ENCODE measurements at places on chromosomes 5 and 9.
A peak's percentile ranks its signal among the peaks of the same experiment; 100 is the strongest.

DNA sequence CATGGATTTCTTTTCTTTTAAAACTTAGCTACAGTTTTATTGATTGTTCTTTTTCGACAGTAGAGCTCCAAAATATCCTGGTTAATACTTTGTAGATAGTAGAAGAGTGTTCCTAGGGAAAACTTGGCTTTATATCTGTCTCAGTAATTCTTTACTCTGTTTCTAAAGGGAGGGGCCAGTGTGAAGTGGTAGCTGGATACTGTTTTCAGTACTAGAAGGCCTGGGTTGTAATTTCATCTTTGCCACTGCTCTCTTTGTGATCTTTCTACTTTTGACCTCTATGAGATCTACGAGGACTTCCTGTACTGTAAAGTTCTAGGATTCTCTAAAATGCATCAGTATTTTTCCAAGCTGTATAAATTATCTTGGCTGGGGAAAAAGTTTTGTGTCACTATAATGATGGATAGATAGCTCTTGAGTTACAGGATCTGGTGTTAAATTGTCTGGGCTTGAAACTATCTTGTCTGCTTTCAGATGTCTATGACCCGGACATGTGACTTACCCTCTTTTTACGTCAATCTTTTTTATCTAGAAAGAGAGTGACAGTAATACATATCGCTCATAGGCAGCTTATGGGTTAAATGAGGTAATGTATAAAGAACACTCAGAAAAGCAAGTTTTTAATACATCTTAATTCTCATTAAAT is 53.6 kb downstream of the PRR16 start:
- DNase-seq, result no peak

DNA sequence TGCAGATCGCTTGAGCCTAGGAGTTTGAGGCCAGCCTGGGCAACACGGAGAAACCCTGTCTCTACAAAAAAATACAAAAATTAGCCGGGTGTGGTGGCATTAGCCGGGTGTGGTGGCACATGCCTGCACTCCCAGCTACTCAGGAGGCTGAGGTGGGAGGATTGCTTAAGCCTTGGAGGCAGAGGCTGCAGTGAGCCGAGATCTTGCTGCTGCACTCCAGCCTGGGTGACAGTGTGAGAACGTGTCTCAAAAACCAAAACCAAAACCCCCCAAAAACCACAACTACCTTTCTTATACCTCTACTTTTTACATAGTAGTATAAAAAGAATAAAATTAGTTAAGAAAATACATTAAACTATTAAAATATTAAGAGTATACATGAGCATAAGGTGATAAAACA is 121.2 kb downstream of the RAPGEF6 start:
- DNase-seq, result no peak

- no peak for DNase-seq
Measured at GRCh38 chr5:68027519-68027918, 188.0 kb upstream of the PIK3R1 start.

DNA sequence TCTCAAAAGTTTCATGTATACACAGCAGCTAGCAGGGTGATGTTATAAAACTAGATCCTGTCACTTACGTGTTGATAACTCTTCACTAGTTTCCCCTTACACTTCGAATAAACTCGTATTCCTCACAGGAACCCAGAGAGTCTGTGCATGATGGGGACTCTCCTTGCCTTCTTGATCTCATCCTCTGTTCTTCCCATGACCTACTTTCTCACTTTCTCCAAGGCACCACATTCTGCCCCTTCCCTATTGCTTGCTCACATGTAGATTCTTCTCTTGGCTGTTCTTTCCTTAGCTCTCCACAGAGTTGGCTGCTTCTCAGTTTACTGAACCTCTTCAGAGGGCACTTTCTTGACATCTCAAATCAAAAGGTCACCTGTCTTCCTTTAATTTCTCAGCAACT is 1.2 kb upstream of the AOPEP start:
- DNase-seq, result no peak

GRCh38 chr5:171415115-171415730 is 4.2 kb upstream of the FGF18 start:
- no peak for DNase-seq

DNA sequence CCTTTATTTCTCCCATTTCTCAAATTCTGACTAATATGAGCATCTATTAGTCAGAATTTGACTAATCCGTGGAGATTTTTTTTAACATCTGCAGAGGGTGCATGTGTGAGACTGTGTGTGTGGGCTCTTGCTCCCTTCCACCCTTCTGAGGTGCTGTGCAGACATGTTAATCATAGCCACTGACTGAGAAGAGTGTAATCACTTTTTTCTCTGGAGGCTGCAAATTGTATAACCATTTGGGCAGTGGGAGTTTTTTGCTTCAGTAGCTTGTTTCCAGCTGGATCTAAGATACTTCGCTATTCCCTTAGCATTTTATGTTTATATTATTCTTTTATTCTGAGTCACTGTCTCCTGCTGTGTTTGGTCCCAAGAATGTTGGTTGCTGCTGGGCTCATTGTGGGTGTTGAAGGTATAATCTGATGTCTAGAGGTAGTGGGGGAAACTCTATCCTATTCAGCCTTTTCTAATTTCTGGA is 66.2 kb downstream of the ARHGEF28 start:
- no peak for DNase-seq

DNA sequence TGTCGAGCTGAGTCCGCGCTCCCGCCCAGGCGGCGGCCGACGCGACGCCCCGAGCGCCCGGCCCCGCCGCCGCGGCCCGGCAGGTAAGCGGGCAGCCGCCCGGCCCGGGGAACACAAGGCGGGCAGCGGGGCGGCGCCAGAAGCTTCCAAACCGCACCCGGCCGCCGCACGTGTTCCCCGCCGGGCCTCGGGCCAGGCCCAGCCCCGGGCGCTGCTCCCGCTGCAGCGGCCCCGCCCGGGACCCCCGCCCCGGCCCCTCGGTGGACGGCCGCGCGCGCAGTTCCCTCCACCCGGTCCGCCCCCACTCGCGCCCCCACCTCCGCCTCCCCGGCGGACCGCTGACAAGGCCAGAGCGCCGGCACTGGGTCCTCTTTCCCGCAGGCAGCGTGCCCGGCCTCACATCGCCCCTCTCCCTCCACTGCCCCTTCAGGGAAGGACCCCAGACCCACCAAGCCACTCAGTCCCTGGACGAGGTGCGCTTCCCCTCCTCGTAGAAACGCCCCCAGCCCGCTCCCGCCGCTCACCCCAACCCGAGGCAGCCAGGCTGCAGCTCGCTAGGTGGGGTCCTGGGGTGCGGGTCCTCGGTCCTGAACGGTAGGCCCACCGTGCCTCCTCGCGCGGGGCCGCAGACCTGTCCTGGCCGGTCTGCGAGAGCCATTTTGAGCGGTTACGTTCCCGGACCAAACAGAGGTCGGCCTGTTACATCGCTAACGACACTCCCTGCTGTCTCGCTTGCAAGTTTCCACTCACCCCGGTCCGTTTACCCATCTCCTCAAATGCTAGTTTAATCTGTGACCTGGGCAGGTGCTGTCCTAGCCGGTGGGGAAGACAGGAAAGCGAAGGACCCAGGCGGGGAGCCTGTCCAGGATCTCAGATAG is 475 bp downstream of the WDR5 start:
- DNase-seq, result no peak

- DNase-seq, result no peak
Measured at GRCh38 chr5:179311581-179311980, 33.7 kb downstream of the ADAMTS2 start.

DNA sequence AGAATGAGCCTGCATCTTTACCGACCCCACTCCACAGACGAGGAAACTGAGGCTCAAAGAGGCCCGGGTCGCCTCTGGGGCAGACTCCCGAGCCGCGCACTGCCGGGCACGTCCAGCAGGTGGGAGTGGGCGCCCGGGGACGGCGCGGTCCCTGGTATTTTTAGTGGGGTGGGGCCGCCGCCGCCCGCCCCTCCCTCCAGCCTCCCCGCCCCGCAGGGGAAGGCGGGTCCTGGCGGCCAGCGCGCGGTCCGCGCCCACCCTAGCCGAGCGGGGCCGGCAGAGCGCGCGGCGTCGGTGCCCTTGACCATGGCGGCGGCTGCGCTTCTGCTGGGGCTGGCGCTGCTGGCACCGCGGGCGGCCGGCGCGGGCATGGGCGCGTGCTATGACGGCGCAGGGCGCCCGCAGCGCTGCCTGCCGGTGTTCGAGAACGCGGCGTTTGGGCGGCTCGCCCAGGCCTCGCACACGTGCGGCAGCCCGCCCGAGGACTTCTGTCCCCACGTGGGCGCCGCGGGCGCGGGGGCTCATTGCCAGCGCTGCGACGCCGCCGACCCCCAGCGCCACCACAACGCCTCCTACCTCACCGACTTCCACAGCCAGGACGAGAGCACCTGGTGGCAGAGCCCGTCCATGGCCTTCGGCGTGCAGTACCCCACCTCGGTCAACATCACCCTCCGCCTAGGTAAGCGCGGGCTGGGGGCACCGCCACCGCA is at the start of gene LAMC3:
TSS of gene LAMC3 (plus strand) at position 266 of the 710 bp plus-strand sequence. CDS start at position 307, 41 bp downstream.
- DNase-seq, result no peak

GRCh38 chr5:77843570-77844372 is 67.6 kb upstream of the TBCA start:
- DNase-seq, result no peak

GRCh38 chr5:116759860-116760640 is 185.4 kb upstream of the SEMA6A start:
- no peak for DNase-seq

DNA sequence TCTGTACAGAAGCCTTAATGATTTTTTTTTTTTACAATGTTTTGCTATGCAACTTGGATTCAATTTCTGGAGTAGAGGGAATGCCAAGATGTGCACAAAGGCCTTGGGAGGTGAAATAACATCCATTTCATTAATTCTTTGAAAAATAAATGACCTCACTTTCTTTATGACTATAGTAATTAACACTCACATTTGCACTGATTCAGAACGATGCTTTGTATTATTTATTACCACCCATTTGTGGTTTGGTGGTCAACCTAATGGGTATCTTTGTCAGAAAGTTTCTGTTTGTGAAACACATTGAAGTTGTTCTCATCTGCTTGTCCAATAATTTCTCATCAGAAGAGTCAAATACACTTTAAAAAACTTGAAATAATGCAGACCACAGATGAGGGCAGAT is 169.3 kb downstream of the NTRK2 start:
- no peak for DNase-seq

GRCh38 chr5:749101-749670 is 35.3 kb downstream of the ZDHHC11B start:
- DNase-seq, result no peak

DNA sequence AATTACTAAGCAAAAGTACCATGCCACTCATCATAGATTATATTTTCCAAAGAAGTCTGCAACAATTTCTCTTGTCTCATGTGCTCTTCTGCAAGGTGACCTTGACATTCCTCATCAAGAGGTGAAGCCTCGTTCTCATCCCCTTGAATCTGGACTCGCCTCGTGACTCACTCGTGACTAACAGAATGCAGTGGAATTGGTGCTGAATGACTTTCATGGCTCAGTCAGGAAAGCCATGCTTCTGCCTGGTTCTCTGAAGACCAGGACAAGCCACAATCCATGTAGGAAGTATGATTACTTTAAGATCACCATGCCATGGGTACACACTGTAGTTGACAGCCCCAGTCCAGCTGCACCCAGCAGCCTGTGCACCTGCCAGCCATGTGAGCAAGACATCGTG is 335.8 kb downstream of the GADD45G start:
- no peak for DNase-seq

GRCh38 chr5:82952326-82952725 is 124.9 kb downstream of the TMEM167A start:
- no peak for DNase-seq

GRCh38 chr5:65326922-65327321 is 154.8 kb downstream of the ADAMTS6 start:
- DNase-seq, result no peak

DNA sequence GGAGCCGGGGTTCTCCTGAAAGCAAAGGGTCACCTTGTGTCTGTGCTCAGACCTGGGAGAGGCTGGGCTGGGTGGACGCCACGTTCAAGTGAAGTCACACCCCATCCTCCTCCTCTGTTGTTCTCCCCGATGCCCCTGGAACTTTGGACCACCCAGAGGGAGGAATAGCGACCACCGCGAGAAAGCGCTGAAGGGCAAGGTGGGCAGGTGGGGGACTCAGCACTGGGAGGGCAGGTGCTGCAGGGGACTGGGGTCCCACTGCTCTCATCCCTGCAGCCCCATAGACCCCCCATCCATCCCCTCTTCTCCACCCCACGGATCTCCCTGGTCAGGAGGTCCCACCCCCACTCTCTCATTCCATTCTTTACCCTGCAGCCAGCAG is 48.8 kb upstream of the COL5A1 start:
- no peak for DNase-seq

DNA sequence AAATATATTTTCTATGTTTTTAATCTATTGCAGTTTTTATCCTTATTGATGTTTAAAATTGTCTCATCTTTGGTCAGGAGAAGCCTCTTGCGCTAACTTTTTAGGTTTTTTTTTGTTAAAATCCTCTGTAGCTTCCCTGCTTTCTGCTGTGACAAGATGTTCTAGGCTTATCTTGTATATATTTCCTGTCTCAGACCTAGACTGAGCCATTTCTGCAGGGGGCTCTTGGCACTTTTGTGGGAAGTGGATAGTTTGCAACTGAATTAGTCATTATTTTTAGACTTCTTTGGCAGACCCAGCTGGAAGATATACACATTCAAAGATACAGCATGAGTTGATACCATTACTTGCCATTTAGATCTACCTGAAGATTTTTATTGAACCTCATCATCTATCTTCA is 28.8 kb downstream of the TCERG1 start:
- DNase-seq, result no peak

- no peak for DNase-seq
Measured at GRCh38 chr9:80049096-80049782, 477.5 kb downstream of the TLE4 start.

- peak; percentile 73 for DNase-seq
Measured at GRCh38 chr9:93962561-93963440, 7.6 kb upstream of the BARX1 start.

DNA sequence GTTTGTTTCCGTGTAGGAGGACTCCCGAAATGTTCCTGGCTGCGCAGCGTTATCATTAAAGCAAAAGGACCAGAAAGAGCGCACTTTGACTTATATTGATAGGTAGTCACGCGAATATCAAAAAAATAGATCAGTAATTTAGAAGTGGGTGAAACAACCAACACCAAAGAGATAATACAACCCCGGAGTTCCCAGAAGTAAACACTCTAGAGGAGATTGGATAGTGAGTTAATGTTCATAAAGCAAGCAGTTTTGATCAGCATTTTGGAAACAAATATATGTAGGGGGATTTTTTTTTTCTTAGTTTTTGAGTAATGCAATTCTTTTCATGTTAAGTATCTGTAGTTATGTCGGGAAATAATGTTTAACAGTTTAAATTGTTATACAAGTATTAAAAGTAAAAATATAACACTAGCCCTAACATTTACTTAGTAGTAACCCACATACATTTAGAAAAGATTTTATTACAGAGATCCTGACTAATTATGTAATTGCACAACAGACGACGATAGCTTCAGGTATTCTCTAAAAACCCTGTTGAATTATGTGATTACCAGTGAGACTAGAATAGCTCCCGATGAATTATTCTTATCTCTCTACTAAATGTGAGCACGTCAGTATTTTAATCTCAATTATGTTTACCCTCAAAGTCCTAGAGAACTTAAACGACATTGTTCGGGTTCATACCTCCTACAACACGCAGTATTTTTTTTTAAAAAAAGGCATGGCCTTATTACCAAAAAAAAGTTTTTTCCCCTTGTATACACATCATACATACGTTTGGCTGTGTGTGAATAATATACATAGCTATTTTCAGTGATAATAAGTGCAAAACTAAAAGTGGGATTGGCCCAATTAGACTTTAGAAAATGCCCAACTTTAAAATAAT is 9.4 kb upstream of the NFIB start:
- no peak for DNase-seq

All from stimulated activated CD4-positive, alpha-beta T cell treated with anti-CD3 and anti-CD28 coated beads, Interleukin-4, amount 100 ng/mL, for 48 hours (primary cell).